Activated CD8-positive, alpha-beta memory T cell treated with anti-CD3 and anti-CD28 coated beads, Interleukin-2, amount 10 ng/mL, durations not matched to agents 7 days and 5 days (primary cell): ENCODE measurements at places on chromosomes 11 and 22. TPM values are rescaled to one million over a fixed set of nuclear protein-coding genes. Genes with fewer than 3 reads are reported as not detected.

DNA sequence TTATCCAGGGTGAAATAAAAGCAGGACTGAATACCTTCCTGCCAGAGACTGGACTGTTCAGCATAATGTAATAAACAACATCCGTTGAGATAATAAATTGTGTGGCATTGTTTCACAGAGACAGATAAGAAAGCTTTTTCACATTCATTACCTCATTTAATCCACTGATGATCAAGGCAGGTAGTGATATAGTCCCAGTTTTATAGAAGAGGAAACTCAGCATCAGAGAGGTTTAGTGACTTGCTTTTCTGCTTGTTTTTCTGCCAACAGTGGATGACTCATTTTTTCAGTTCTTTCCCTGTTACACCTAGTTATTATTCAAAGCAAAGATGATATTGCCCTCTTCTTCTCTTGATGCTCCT, 4.0 kb downstream of the MYO18B start:
- no peak for DNase-seq

DNA sequence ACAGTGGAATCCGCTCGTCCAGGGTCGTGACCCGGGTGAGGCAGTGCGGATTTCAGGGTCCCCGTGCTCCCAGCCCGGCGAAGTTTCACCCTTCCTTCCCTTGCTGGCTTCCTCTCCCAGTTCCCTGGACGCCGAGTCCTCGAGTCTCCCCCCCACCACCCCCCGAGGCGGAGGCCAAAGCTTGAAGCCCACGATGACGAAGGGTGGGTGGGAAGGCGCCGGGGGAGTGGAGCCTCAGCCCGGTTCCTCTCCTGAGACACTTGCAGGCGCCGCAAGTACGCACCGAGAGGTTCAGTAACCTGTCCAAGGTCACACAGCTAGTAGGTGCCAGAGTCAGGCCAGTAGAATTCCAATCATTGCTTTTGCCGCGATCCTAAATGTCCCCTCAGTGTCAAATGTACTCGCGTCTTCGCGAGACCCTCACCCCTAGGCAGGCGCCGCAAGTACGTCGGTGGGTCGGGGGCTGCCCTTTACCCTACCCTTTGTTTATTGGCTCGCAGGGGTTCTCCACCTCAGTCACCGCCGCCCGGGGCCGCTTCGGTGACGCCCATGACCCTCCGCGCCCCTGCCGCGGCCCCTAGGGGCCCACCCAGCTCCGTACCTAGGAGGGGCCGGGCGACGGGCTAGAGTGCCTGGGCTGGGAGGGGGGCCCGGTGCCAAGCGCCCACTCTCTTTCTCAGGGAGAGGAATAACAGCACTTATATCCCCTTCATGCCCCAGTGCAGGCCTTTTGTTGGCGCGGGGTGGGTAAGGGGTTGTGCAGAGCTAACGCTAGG, 5.7 kb upstream of the CHRM1 start:
- DNase-seq, result no peak

GRCh38 chr11:128711136-128711535, 17.3 kb downstream of the FLI1 start:
- no peak for DNase-seq

GRCh38 chr11:73451896-73452295, 75.7 kb downstream of the RELT start:
- no peak for DNase-seq

DNA sequence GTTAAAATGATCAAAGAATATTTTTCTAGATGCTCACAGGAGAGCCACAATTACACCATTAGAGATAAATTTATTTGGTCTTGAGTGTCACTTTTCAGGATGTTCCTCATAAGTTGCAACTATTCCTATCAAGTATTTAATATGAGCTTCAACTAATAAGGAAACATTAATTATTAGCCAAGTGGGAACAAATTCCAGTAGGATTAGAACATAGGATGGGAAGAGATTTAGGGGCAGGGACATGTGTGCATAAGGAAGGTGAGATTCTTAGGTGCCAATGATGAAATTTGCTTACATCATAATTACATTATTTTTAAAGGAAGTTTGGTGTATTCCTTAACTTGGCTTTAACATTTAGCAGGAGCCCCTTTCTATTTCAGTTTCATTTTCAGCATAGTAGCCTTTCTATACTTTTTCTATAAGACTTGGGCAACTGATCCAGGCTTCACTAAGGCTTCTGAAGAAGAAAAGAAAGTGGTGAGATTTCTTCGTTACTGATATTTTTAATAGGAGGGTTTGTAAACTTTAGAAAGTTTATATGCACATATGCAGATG, 38.8 kb downstream of the CSRP3 start:
- no peak for DNase-seq

GRCh38 chr11:69992026-69992425, 86.1 kb upstream of the ANO1 start:
- DNase-seq, result no peak

GRCh38 chr11:64260147-64260708, 8.9 kb downstream of the PLCB3 start:
- no peak for DNase-seq

DNA sequence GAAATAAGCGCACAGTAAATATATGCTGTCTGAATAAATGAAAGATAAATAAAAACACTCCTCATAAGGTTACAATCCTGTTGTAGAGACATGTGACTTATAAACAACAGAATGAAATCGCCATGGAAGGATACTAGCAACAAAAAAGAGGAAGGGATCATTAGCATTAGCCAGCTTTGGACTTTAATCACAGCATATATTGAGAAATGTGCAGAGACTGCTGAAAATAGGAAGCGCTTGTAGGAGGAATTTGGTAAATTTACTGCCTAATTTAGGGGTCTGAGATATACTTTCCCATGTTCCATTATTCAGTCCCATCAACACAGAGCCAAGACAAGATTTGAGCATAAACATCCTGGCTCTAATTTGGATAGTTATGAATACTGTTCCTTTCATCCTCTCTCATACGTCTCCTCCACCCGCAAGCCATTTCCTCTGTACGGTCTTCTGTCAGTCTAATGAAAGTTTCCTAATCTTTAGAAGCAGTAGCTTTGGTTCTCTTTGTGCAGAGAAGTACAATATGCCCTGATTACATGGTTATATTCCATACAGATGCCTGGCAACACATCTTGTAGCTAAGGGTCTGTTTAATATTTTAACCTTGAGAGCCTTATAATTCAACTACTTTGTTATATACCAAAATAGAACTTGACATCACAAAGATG, 37.1 kb upstream of the AKIP1 start:
- DNase-seq, result no peak

DNA sequence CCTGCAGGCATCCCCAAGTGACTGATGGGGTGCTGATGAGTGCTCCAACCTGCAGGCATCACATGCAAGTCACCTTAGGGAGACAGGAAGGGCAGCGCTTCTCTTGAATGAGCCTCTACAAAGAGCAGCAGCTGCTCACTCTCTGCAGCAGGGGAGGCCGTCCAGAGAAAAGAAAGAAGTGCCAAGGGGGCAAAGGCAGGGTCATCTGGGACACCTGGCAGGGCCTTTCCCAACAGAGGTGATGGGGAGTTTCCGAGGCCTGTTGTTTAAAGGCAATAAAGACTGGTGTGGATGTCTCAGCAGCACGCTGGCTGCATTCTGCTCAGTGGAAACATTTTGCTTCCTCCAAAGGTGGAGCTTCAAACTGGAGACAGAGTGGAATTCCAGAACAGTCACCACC, 113.7 kb downstream of the ETS1 start:
- no peak for DNase-seq

GRCh38 chr11:57380975-57381374, at the start of gene PRG3:
TSS of gene PRG3 (minus strand) at chr11:57381150. CDS start at chr11:57380708, 442 bp downstream.
- no peak for DNase-seq

DNA sequence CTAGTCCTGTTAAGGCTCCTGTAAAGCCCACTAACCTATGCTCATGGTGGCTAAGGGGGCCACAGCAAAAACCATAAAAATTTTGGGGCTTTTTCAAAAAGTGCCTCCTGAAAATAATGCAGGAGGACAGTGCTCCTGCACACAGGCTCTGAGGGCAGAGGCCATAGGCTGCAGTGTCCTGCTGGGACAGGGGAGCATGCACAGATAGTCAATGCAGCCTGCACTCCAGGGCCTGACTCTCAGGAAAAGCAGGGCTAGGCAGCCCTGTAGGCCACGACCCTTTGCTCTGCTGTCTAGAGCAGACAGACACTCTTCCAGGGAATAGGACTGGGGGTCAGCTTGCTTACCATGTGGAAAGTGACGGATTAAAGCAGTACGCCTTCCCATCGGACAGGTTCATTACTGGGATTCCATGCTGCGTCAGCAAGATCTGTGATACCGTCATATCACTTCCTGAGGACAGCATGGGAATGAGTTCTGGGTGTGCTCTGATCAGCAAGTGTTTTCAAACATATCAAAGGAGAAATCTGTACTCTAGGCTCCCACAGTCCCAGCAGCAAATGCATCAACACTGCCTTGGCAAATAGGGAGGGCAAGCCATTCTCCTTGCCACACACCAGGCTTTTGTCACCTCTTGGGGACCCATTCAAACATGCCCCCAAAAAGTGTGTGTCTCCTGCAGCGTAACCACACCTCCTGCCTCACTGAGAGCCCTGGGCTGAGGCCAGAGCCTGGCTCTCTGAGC, 64.1 kb upstream of the CLTCL1 start:
- DNase-seq, result no peak

DNA sequence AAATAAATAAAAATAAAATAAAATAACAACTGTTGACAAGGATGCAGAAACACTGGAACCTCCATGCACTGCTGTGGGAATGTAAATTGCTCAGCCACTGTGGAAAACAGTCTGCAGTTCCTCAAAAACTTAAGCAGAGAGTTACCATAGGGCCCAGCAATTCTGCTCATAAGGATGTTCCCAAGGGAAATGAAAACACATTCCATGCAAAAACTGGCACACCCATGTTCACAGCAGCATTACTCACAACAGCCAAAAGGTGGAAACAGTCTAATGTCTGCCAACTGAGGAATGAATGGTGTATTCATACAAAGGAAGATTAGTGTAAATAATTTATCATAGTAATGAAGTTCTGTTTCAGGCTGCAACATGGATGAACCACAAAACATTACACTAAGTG, 3.2 kb upstream of the KRTAP5-10 start:
- DNase-seq, result no peak

DNA sequence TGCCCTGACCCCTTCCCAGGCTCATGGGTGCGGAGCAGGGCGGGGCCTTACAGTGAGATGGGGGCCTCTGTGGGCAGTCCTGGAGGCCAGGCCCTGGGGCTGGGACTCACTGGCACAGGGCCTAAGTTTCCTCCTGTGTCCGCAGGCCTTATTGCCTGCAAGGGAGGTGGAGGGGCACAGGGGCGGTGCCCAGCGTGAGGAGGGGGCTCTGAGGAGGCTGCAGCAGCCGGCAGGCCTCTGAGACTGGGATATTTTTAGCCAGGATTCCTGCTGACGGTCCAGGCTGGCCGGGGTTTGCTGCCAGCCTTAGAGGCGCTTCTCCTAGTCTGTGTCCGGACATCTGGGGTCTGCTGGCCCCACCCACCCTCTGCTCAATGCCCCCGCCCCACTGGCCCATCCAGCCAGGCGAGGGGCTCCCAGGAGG, 5.7 kb upstream of the RTN4R start:
- no peak for DNase-seq

- DNase-seq, result no peak
Measured at GRCh38 chr11:83438438-83438837, 152.3 kb upstream of the CCDC90B start.

DNA sequence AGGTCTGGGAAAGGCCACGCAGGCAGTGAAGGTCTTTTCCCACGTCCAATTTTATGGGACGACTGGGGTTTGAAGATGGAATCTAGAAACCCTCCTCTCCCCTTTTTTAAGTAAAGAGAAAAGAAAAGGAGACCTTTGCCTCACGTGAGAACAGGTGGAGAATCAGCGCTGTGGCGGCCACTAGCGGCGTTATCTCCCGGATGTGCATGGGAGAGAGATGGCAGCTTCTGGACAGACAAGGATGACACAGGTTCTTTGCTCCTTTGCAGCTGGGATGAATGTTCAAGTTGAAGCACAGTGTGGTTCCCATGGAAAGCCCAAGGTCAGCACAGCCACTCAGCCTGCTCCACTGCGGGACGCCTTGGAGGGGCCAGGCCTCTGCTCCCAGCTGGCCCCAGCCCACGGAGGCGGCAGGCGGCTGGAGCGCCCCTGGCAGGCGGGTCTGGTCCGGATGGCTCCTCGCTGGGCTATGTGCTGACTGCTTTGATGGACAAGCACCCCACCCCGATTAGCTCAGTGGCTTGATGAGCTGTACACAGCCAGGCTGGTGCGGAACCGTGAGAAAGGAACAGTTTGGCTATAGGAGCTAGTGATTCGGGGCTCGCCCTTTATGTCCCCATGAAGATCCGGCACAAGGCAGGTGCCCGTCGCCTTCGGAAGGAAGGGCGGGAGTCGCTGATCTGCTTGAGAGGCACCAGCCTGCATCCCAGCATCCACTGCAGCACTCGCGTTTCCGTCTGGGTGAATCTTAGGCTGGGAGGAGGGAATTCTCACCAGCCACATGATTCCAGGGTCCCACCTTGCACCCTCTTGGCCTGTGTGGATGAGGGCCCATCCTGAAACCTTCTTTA, 14.5 kb upstream of the BID start:
- no peak for DNase-seq

DNA sequence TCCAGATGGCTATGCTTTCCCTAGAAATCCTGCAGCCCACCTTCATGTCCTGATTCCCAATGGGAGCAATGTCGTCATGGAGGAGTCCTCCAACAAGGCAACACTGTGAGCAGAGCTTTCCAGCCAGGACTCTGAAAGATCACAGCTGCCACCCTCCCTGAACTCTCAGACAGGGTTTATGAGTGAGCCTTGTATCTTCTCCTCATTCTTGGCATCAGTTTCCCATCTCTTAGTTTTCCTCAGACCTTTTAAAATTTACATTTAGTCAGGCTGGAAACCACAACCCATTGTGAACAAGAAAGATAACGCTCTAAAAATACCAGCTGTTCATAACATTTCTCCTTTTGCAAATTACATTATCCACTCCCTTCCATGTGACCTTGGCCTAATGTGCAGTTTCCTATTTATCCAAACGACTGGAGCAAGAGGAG, 15.6 kb upstream of the LYVE1 start:
- DNase-seq, result no peak

SLC1A2 gene
- total RNA-seq, result not detected

RASSF10 gene
- total RNA-seq, result not detected

POTEH gene
- not detected for total RNA-seq

BRSK2 gene
- not detected for total RNA-seq

OR51I1 gene
- total RNA-seq, result not detected

ADAMTS8 gene
- total RNA-seq, result not detected

FOLR2 gene
- total RNA-seq, result not detected

RAB36 gene
- 0.26 TPM for total RNA-seq

FTH1 gene
- 867 TPM for total RNA-seq

CYTH4 gene
- 97.8 TPM for total RNA-seq

FLRT1 gene
- total RNA-seq, result not detected

TST gene
- 29.3 TPM for total RNA-seq

TEAD1 gene
- total RNA-seq, result 0.26 TPM

LARGE1 gene
- 1.1 TPM for total RNA-seq

PKNOX2 gene
- not detected for total RNA-seq

RBM7 gene
- 38.0 TPM for total RNA-seq
